ENCODE measurements at places on chromosomes 1 and 21. TPM values are rescaled to one million over a fixed set of nuclear protein-coding genes. Genes with fewer than 3 reads are reported as not detected.
A peak's percentile ranks its signal among the peaks of the same experiment; 100 is the strongest.

- peak; percentile 69 for DNase-seq
Measured at GRCh38 chr1:234533975-234534876, 55.2 kb upstream of the TARBP1 start.

GRCh38 chr1:15403962-15404580 lies 5.6 kb upstream of the EFHD2 start:
- no peak for DNase-seq

- no peak for DNase-seq
Measured at GRCh38 chr1:224383218-224383617, 26.5 kb downstream of the CNIH4 start.

- DNase-seq, result no peak
Measured at GRCh38 chr21:14768042-14768441, 221.9 kb upstream of the SAMSN1 start.

Gene SPRR2G
- not detected for total RNA-seq

Gene OSBPL9
- 59.0 TPM for total RNA-seq

- peak; percentile 56 for DNase-seq
Measured at GRCh38 chr1:195604287-195604686, 1004.0 kb downstream of the KCNT2 start.

Gene FCGR2B
- total RNA-seq, result not detected

DNA sequence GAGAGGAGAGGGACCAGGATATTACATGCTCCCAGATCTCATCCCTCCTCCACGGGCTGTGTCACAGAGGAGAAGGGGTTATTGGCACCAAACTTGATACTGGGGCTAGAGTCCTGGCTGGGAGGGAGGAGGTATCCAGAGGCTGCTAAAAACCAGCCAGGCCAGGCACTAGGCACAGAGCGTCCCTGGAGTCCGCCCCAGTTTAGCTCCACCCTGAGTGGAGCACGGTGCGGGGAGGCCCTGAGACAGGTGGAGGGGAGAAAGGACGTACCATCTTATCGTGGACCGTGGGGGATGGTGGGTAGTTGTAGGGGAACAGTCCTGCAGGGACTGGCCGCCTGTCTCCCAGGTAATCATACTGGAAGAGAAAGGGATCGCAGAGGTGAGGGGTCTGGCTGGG lies 42.7 kb upstream of the GOLT1A start:
- DNase-seq, result no peak

Gene CHIA
- total RNA-seq, result not detected

DNA sequence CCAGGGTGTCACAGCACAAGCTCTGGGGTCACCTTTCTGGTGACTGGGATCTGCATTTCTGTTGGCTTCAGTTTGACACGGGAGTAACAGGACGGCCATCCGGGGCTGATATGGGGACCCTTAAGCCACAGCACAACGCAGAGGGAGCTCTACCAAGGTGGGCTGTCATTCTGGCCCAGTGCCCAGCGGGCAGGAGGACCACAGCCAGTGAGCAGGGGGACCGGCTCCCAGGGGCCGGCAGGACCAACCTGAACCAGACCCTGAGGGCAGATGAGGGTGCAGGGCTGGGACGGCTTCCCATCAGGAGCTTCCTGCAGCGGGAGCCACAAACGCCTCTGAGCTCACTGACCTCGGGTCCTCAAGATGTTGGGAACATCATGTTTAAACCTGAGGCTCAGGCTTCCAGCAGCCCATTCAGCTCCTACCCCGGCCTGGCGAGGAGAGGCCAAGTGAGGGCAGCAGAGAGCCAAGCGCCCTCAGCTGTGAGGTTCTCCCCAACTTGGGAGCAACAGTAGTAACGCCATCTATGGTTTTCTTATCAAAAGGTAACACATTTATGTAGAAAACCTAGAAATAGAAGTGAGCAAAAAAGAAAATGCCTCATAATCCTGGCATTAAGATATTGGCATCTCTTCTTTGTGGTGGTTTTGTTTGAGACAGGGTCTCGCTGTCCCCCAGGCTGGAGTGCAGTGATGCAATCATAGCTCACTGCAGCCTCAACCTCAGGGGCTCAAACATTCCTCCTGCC lies 26.8 kb downstream of the TMEM201 start:
- peak; percentile 32 for DNase-seq

Gene ESPN
- total RNA-seq, result 2.4 TPM

Gene LRRC71
- total RNA-seq, result not detected

DNA sequence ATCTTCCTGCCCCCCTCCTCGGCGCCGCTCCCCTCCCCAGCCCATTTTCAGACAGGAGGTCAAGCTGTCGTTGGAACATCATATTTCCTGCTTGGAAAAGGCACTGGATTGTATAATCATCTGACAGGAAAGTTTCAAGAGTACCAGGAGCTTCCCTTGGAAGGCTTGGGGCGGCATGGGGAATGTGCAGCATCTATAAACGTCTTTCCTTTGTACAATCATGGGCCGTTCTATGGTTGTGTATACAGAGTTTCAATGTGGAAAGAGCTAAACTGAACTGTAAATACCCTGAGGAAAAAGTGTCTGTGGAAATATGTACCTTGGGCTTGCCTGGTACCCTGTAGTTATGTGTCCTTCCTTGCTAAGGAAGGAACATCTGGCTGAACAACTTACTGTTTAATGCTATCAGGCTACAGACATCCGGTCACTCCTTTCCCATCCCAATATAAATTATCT lies 368.1 kb upstream of the ADGRL2 start:
- no peak for DNase-seq

- DNase-seq, result peak; percentile 81
Measured at GRCh38 chr1:154813300-154813816, 56.7 kb downstream of the KCNN3 start.

Gene DNASE2B
- total RNA-seq, result not detected

Gene LRRC7
- total RNA-seq, result 0.14 TPM

Gene NBPF6
- total RNA-seq, result not detected

- no peak for DNase-seq
Measured at GRCh38 chr1:20662110-20662475, 924 bp upstream of the DDOST start.

DNA sequence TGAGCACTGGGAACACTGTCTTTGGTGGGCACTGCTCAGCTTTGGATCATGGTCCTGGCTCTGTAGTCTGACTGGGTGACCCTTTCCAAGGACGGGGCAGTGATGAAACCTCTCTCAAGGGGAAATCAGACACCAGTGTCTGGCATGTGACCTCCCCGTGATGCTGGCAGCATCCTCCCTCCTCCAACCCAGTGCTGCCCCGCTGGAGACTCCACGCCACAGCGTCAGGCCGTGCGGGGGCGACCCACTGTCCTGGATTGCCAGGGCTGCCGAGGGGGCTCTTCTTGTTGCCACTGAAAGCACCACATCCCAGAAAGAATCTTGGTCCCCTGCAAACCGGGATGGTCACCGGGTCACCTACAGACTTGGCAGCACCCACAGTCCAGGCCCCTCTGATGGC lies 146.4 kb upstream of the ARHGEF16 start:
- no peak for DNase-seq

GRCh38 chr1:34684266-34684665 lies 70.6 kb upstream of the GJB5 start:
- DNase-seq, result no peak

- DNase-seq, result no peak
Measured at GRCh38 chr1:4880626-4881025, 226.2 kb downstream of the AJAP1 start.

Gene IVL
- total RNA-seq, result 0.50 TPM

Gene CFHR4
- total RNA-seq, result not detected

Gene SPATA17
- 1.5 TPM for total RNA-seq

- DNase-seq, result no peak
Measured at GRCh38 chr1:182621906-182622305, 17.7 kb upstream of the RGS16 start.

DNA sequence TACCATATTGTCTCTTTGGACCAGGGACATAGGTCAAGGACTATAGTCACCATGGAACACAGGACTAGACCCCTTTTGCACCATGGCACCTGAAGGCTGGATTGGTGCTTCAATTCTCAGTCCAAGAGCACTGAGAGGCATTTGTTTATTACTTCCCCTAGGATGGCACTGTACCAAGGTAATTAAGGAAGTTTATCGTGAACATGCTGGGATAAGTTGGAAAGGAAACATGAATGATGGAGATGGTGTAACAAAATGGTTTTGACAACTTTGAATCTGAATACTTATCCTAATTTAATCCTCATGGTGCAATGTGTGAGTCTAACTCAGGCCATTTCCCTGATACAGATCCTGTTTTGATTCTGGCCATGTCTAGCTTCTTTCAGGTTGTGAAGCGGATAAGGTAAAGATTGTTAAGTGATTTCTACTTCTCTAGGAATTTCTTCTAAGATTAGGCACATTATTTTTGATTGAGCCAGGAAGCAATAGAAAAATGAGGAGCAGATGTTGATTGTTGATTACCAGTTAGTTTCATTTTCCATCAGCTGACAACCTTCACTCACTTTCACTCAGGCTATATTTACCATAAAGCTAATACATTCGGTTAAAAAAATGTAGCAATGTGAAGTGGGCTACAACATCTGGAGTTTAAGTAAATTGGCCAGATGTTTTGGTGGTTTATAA lies 37.3 kb upstream of the SIPA1L2 start:
- no peak for DNase-seq

GRCh38 chr1:8031176-8031785 lies 5.2 kb upstream of the ERRFI1 start:
- no peak for DNase-seq

Gene TNFSF18
- not detected for total RNA-seq

DNA sequence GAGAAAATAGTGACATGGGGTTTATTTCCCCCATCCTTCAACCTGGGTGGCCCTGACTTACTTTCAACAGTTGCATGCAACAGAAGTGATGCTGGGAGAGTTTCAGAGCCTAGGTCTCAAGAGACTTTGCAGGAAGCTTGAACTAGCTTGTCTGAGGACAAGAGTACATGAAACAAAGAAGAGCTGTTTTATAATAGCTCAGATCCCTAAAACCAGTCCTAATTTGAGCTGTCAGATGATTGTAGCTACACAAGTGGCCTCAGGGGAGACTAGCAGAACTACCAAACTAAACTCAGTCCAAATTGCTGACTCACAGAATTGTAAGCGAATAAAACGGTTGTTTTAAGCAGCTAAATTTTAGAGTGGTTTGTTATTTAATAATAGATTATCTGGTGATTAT lies 17.1 kb downstream of the RC3H1 start:
- DNase-seq, result peak; percentile 18

Gene S100B
- not detected for total RNA-seq

DNA sequence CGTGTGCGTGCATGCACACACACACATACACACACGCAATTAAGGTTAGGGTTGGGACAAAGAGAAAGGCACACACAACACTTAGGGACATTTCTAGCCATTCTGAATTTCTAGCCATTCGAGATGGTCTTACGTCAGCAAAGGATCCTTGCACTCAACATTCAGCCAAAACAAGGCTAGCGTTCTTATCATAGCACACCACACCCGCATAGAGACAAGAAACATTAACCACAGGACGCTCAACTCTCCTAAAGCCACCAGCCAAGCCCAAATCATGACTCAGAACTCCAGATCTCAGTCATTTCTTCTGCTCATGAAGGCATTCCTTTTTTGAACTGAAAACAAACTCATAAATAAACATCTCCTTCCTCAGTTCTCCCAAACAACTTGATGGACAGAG lies 106.8 kb downstream of the LMO4 start:
- DNase-seq, result peak; percentile 51

Gene LCE3D
- not detected for total RNA-seq

Gene PRELP
- total RNA-seq, result not detected

GRCh38 chr1:100581096-100581705 lies 43.3 kb downstream of the GPR88 start:
- no peak for DNase-seq

- DNase-seq, result peak; percentile 9
Measured at GRCh38 chr1:180002437-180002836, 47.8 kb downstream of the CEP350 start.

DNA sequence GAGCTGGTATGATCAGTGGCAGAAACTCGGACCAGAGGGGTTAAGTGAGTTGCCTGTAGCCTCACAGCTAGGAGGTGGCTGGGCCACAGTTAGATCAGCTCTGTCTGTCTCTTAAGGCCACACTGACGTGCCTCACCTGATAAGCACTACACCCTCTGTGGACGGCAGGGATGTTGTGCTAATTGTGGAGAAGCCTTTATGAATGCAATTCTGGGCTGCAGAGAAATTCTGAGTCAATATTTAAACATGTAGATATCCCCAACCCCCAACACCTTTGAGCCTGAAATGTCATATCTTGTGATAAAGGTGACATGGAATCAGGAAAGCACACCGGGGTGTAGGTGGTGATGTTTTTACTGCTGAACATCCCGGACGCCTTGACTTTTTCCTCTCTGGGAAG lies 88.3 kb downstream of the KCNJ6 start:
- DNase-seq, result no peak

Gene TRPM2
- total RNA-seq, result 6.2 TPM

Gene BSND
- total RNA-seq, result not detected

DNA sequence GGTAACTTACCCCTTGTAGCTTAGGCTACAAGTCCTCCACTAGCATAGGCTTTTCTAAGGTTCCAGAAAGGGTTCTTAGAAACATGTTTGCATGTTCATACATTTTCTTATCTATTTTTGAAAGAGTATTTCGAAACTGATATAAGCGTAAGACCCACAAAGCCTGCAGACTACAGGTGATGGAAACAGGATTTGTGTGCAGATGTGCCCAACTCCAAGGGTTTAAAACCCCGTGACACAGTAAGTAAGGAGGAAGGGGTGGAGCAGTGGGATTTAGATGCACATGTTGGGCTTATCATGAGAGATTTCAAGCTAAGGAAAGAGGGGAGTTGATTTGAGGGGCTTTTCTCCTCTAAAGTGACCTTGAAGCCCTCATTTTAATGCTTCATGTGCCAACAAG lies 164.7 kb downstream of the LTN1 start:
- no peak for DNase-seq

Gene LAD1
- total RNA-seq, result 187 TPM

- DNase-seq, result no peak
Measured at GRCh38 chr1:160191756-160192155, 1.4 kb downstream of the CASQ1 start.

- no peak for DNase-seq
Measured at GRCh38 chr1:182292193-182292741, 99.3 kb downstream of the GLUL start.

Gene KCNE2
- total RNA-seq, result 0.17 TPM

Gene RHBDL2
- 7.5 TPM for total RNA-seq

DNA sequence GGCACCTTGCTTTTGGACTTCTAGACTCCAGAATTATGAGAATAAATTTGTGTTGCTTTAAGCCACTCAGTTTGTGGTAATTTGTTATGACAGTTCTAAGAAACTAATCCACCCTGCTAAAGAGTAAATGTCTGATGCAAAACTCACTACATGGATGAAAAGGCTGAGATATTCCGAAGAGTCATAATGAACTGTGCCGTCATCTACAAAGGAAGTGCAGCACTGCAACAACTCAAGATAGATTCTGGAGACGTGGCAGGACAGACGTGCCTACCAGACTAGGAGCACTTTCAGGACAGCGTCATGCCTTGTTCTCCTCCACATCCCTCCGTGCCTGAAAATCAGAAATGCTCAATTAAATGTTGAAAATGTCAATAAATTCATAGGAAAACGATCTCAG lies 24.4 kb upstream of the IRF2BP2 start:
- no peak for DNase-seq

DNA sequence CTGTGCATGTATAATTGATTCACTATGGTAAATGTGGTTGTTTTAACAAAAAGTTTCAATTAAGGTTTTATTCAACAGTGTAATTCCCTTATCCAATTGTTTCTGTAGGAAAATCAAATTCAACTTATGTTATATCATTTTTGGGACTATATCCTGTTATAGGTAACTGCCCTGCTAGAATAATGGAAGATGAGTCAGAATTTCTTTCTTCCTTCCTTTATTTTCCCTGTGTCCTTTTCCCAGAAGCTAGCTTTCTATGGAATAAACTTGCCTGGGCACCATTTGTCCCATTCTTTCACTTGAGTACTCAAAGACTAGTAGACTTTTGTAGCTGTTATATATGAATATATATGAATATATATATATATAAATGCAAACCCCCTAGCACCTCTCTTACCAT lies 301.3 kb downstream of the TM2D1 start:
- no peak for DNase-seq

Gene CR1
- not detected for total RNA-seq

All from mammary epithelial cell (primary cell).